Activated naive CD4-positive, alpha-beta T cell (primary cell): ENCODE measurements at places on chromosomes 7 and 10.

DNA sequence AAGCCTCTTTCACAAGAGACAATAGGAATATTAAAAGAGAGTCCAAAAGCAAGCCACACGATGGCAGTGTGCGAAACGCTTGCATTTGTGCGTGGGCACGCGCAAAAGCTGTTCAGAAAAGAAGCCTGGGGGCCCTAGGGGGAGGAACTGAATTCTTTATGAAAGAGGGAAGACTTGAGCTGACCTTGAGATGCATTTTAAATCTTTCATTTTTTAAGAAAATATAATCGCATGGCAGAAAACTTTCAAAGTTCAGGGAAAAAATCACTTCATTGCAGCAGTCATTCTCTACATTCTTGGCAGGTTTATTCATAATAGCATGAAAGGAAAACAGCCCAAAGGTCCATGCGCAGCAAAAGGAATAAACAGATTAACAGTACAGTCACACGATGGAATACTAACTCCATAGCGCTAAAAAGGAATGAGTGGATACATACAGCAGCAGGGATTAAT is 206.5 kb upstream of the PRKCQ start:
- no peak for DNase-seq

DNA sequence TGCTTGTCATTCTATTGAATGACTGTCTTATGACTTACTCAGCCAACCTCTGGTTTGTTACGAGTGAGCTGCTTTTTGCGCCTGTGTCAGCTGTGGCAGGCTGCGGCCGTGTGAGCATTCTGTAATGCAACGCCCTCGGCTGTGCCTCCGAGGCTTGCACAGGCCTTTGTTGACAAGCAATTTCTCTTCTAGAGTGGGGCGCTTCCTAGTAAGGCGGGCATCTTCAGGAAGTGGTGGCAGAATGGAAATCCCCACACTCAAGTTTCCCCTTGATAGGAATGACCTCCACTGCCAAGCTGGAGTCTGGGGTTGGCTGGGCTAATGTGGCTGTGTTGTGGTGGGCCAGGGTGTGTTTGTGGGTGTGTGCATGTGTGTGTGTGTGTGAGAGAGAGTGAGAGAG is 20.2 kb upstream of the TMEM178B start:
- no peak for DNase-seq

DNA sequence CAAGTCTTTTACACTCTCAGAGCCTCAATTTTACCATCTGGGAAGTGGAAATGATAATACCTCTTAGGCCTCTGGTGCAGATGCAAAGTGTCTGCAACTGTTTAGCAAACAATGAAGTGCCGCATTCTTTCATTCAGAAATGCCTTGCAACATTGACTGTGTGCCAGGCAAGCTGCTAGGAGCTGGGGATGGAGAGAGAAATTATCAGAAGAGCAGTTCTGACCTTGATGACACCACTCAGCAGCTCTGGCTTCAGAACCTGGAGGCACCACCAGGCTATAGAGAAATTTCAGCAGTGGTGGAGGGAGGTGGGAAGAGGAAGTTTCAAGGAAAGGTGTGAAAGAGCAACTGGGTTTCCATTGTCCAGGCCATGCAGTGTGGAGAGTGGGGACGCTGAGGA is 78.1 kb upstream of the HABP2 start:
- no peak for DNase-seq

DNA sequence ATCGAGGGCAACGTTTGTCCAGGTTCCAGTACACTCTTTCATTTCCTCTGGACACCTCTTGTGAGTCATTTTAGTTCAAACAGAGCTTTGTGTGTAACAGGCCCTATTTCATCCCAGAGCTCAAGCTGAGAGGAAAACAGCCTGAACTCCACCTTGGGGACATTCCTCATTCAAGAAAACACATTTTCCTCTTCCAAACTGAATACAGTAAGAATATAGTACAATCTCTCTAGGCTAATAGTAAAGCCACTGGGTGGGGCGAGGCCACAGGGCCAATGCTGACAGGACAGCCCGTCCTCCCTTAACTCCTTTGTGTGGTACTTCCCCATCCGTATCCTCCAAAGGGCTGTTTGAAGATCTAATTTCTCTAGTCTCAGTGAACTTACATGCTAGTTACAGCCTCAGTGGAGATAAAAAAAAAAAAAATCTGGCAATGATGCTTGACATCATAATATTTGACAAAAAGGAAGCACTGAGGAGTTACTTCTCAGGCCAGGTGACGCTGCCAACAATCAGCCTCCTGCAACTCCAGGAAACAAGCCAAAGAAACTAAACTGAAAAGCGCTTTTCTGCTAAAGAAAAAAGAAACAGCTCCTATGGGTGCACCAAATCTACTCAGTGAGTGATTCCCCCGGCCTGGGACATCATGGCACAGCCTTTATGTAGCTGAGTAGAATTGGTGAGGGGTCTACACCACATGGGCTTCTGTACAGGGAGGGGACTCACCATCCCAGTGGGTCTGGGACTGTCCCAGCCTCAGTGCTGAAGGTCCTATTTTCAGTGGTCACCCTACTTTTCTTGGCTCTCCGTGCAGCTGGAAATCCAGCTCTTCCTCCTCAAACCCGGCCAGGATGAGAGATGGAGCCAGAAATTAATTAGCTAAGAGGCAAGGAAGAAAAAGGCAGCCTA is 238.2 kb upstream of the NEBL start:
- no peak for DNase-seq

GRCh38 chr10:42879380-42880254 is 97.0 kb downstream of the BMS1 start:
- DNase-seq, result no peak

- DNase-seq, result no peak
These were observed 42.9 kb downstream of the MKLN1 start for GRCh38 chr7:131370523-131370968.

- no peak for DNase-seq
These were observed 111.3 kb downstream of the UBE2H start for GRCh38 chr7:129841465-129841864.

- no peak for DNase-seq
These were observed 74.5 kb downstream of the BMPER start for GRCh38 chr7:33979807-33980355.

GRCh38 chr10:4046712-4047354 is 261.8 kb upstream of the KLF6 start:
- no peak for DNase-seq

- no peak for DNase-seq
These were observed 41.3 kb downstream of the RBM33 start for GRCh38 chr7:155685791-155686160.

DNA sequence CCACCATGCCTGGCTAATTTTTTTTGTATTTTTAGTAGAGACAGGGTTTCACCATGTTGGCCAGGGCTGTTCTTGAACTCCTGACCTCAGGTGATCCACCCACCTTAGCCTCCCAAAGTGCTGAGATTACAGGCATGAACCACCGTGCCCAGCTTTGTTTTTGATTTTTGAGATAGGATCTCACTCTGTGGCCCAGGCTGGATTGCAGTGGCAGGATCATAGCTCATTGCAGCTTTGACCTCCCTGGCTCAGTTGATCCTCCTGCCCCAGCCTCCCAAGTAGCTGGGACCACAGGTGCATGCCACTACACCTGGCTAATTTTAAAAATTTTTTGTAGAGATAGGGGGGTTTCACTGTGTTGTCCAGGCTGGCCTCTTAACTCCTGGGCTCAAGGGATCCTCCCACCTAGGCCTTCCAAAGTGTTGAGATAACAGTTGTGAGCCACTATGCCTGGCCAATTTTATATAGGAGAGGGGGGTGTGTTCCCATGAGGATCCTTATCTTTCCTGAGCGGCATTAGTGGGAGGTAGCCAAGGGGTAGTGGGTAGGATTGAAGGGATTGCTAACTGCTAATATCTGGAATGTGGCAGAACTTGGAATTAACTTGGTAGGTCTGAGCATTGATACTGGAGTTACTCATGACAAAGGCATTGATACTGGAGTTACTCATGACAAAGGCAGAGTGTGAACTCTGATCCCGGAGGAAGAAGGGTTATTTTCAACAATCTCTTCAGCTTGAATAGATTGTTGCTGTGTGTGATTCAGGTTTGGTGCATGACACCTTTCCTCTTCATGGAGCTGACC is 1.0 kb upstream of the NOLC1 start:
- DNase-seq, result no peak

DNA sequence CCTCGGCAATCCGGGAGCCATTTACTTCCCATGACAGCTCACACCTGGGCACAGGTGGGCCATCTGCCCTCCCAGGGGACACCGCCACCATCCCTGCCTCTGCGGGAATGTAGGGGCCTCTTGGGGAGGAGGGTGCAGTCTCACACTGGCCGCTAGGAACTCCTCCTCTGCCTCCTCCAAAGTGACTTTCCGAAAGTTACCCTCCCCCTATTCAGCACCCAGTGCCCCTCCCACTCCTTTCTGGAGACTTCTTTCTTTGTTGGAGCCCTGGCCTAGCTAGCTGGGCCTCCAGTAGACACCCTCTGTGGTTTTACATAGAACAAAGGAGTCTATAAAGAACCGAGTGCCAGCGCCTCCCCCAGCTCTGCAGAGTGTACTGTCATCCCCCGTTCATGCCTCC is 45.8 kb upstream of the MNX1 start:
- no peak for DNase-seq

DNA sequence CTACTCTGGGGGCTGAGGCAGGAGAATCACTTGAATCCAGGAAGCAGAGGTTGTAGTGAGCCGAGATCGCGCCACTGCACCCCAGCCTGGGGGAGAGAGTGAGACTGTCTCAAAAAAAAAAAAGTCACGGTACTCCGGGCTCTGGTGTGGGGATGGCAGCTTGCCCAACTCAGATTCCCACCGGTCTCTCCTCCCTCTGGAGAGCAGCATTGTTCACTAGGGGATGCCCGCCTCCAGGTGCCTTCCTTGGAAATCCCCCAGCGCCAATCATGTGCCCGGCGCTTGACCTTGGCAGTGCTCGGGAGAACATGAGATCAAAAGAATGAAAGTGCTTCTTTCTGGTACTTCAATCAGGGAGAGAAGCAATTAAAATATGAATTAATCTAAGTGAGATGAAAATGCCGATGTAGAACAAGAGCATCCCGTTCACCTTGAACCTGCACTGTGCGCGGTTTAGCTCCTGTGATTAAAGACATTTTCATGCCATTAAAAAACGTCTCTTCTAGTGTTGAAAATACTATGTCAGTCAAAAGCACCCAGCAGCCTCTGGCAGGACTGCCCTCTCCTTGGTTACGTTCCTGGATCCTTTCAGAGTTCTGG is 1127.3 kb upstream of the AUTS2 start:
- no peak for DNase-seq
